T-helper 17 cell (primary cell): ENCODE measurements at places on chromosomes 3 and 15.

- DNase-seq: no peak
Measured at GRCh38 chr15:29470794-29471193, 201.2 kb upstream of the NSMCE3 start.

DNA sequence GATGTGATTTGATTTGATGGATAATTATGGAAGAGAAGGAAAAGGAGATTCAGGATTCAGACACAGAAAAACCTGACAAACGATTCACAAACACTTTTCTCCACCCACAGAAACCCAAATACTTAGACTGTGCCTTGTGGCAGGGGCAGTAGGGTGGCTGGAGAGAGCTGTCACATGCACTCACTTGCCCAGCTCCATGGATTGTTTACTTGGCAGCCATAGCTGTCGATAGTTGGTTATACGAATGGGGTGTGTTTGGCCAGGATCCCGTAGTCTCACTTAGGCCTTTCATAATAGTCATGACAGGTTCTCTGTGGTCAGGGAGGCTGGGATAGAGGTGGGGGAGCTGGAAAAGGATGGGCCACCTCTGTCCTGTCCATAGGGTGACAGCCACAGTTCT lies 76.9 kb downstream of the CACNA1D start:
- DNase-seq: no peak

GRCh38 chr3:129684270-129684669 lies 77.8 kb upstream of the PLXND1 start:
- no peak for DNase-seq

- no peak for DNase-seq
Measured at GRCh38 chr3:170437176-170437575, 18.5 kb downstream of the CLDN11 start.

DNA sequence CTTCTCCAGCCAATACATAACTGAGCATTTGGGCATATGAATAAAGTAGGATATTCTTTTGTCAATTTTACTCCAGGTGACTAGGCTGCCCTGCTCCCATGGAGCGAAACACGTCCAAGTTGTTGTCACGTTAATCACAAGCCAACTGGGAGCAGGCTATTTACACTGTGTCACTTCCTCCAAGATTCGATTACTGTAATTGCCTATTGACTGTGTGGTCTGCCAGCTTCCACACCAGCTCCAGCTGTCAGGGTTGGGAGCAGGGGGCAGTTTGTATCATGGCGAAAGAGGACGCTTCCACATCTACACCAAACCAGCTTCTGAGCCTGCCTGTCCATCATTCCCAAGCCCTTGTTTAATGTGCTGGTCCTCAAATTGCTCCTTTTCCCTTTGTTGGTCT lies 89.2 kb upstream of the RORA start:
- no peak for DNase-seq

GRCh38 chr15:61381501-61381900 lies 152.4 kb upstream of the RORA start:
- DNase-seq: no peak

- DNase-seq: no peak
Measured at GRCh38 chr3:161694682-161695564, 198.3 kb downstream of the OTOL1 start.

GRCh38 chr3:43688245-43688650 lies 2.5 kb upstream of the ABHD5 start:
- DNase-seq: no peak

DNA sequence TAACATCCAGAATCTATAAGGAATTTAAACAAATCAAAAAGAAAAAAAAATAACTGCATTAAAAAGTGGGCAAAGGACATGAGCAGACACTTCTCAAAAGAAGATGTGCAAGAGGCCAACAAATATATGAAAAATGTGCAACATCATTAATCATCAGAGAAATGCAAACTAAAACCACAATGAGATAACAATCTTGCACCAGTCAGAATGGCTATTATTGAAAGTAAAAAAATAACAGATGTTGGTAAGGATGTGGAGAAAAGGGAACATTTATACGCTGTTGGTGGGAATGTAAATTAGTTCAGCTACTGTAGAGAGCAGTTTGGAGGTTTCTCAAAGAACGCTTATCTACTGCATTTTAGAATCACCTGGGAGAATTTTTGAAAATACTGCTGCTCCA lies 186.1 kb downstream of the OTOL1 start:
- DNase-seq: no peak

GRCh38 chr3:124859025-124859424 lies 28.1 kb downstream of the ITGB5 start:
- no peak for DNase-seq

DNA sequence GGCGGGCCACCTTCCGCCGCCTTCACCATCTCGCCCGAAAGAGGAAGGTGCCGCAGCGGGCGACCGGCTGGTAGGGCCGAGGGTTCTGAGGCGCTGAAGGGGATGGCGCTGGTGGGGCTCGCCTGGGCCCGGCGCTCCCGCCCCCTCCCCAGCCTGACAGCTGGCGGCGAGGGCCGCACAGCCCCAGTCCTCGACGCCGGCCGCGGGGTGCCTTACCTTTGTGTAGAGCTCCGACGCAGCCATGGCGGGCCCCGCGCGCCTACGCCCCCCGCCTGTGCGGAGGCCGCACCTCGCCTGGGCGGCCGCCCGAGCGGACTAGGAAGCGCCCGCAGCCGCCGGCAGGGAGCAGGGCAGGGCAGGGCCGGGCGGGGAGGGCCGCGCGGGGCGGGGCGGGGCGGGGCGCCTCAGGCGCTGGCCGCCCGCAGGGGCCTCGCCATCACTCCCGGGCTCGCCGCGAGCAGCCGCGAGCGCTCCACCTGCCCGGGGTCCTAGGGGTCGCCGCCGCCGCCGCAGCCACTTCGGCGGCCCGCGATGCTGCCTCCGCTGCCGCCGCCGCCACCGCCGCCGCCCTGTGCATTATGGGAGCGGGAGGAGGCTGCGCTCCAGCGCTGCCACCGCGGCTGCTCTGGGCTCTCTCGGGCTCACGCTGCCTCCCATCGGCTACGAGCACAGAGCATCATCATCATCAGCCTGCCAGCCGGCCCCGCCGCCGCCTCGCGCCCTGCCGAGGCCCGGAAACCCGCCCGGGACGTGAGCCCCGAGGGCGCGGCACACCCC lies at the start of gene MYO5A:
MYO5A (minus strand) TSS at position 317 of the 777 bp plus-strand sequence; CDS start at position 243, 74 bp downstream.
- DNase-seq: peak; percentile 75

DNA sequence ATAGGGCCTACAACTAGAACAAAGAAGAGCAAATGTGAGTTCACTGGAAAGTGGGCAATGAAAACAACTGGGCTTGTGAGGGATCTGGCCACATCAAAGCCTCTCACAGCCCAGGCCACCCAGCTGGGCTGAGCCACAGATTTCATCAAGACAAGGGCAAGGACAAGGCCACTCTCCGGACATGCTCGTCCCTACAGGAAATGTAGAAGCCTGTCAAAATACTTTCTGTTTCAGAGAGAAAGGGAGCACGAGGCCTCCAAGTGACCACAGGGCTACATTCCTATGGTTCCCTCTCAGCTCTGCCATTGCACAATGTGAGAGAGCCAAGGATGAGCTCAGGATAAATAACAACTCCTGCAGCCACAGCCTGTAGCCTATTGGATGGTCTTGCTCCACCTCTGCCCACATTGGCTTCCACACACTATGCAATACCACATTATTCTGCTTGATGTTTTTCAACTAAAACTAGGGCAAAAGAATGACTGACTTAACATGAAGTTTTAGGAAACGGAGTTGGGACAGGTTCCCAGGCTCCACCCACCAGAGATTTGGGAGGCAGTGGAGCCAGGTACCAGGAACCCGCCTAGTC lies 12.1 kb downstream of the TBC1D2B start:
- no peak for DNase-seq
